Left hindlimb (tissue), 1 donor: ENCODE measurements at places on chromosomes 13 and 19.

DNA sequence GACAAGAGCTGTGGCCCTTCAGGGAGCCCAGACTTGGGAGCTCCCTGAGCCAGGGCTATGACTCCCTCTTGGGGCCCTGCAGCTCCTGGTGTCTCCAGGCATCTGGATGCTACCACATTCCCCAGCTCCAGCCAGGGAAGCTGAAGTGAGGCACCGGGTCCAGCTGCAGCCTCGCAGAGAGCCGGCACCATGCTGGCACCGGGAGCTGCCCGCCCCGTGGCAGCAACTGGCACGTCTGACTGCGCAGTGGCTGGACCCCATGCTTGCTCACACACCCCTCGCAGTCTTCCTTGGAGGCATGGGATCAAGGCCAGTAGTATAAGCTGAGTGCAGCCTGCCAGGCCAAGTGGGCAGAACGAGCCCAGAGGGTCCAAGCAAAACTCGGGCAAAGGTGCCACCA is 7.4 kb downstream of the IGFL4 start:
- no peak for DNase-seq

GRCh38 chr13:97198753-97199152 is 23.4 kb upstream of the MBNL2 start:
- DNase-seq: no peak

GRCh38 chr19:2627319-2627829 is 75.1 kb downstream of the GNG7 start:
- no peak for DNase-seq

GRCh38 chr19:19098703-19099632 is 35.2 kb downstream of the SLC25A42 start:
- DNase-seq: no peak

DNA sequence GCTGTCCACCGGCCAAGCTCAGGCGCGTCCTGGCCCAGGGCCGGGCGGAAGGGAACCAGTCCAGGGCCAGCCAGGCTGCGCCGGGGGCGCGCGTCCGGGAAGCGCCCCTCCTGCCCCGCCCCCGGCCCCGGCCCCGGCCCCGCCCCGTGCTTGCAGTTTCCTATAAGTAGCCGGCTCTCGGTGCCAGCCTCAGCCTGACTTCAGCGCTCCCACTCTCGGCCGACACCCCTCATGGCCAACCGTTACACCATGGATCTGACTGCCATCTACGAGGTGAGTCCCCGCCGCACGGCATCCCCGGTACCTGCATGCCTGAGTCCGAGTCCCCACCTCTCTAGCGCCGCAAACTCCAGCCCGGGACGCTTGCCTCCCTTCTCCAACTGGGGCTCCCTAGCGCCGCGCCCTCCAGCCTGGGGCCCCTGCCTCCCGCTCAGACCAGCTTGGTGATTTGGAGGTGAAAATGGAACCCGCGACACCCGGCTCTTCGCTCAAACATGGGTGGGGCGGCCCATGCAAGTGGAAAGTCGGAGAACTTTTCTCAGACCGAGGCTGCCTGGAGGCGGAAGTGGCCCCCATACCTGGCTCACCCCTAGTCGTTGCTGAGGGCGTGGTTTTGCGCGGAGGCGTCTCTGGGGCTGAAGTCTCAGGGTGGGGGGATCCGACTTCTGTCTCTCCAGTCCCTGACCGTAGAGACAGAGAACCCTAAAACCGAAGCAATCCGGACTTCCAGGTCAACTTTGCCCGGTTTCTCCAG is at the start of gene ZFP36:
ZFP36 (plus strand) TSS at position 192 of the 754 bp plus-strand sequence; CDS start at position 250, 58 bp downstream.
- peak; percentile 94 for DNase-seq

- no peak for DNase-seq
Observed at GRCh38 chr19:1307320-1307719, 21.6 kb downstream of the EFNA2 start.

DNA sequence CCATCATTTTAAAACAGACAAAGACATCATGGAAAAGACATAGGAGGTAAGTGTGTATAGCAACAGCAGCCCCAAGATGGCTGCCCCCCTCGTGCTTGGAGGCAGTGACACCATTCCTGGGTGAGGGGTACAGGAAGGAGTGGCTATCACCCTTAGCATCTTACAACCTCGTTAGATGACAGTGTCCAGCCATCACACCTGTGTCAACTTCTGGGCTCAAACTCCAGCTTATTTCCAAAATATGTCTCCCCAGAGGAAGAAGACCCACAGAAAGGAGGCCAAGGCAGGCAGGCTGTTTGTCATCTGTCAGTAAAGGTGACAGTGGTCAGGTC is 27.5 kb downstream of the EPS15L1 start:
- DNase-seq: no peak

- DNase-seq: no peak
Observed at GRCh38 chr13:78657699-78658629, 991 bp downstream of the OBI1 start.

- DNase-seq: no peak
Observed at GRCh38 chr19:39365531-39365930, 23.3 kb downstream of the SAMD4B start.

DNA sequence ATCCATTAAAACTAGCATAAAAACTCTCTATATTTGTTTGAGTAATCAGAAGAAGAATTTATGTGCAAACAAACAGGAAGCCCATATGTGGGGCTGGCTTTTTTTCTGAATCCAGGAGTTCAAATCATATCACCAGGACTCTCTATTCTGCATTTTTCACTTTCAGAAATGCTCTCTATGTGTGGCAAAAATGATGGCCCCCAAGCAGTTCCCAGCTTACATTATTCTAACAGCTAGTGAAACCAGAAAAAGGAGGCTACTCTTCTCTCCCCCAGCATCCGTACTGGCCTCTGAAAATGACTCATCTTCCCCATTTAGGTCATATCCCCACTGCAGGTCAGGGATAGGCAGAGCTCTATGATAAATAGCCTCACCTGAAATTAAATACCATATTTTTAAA is 20.4 kb downstream of the RBM26 start:
- no peak for DNase-seq

DNA sequence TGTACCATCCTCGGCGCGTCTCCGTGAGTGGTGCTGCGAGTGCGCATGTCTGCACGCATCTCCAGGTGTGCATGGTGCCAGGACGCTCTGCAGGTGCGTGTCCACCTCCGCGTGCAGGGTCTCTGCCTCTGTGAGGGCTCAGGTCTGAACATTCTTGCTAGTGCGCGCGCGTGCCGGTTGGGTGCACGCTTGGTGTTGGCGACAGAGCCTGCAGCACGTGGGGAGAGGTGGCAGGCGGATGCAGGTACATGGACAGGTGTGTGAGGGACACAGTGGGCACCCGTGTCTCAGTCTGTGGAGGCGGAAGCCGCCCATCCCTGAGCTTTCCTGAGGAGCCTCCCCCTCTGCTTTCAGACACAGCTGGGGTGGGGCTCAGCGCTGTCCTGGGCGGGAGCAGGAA is 4.9 kb upstream of the OR10H2 start:
- DNase-seq: no peak

- peak; percentile 84 for DNase-seq
Observed at GRCh38 chr19:17282488-17283125, 906 bp downstream of the ANKLE1 start.

GRCh38 chr19:22472180-22472637 is 50.1 kb upstream of the ZNF98 start:
- DNase-seq: no peak

GRCh38 chr19:45574526-45574925 is 10.1 kb downstream of the OPA3 start:
- DNase-seq: no peak

DNA sequence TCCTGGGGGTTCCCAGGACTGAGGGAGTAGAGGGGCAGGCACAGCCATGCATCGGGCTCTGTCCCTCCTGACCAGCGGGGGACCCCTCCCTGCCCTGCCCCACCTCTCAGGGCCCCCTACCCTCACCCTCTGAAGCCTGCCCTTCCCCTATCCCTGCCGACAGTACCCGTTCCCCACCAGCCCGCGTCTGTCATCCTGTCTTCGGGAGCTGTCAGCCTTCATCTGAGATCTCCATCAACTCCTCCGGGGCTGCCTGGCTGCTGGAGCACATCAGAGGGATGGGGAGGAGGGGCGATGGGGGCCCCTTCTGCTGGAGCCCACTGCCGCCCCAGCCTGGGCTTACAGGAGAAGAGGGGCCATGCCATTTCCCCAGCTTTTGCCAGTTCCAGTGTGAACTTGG is 6.2 kb upstream of the SHD start:
- no peak for DNase-seq

GRCh38 chr13:67742478-67742877 is 512.3 kb upstream of the PCDH9 start:
- no peak for DNase-seq

DNA sequence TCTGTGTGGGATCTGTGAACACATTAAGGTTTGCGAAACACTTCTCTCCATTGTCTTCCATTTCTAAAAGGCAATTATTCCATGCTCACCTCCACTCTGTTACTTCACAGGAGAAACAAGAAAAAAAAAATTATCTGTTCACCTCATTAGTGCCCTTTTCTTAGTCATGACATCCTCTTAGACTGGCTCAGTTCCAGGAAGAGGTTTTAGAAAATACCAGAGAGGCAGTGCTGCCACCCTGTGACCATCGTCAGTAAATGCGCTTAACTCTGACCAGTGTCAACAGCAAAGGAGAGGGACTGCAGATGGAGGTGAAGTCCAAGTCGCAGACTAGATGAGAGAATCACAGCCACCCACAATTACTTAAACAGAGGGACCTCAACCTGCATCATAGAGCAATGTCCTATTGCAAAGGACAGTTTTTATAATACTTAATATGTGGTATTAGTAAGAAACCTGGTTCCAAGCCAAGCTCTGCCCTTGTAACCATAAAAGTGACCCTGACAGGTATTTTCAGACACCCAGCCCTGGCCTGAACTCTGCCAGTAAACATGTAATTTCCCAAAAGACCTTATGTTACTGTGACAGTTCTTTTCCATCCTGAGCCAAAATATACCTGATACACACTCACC is 19.4 kb downstream of the CEACAM21 start:
- no peak for DNase-seq

GRCh38 chr13:34502011-34502410 is 440.1 kb upstream of the NBEA start:
- no peak for DNase-seq

- DNase-seq: peak; percentile 75
Observed at GRCh38 chr13:25171517-25172302, at the start of gene AMER2. Gene AMER2 (minus strand): TSS chr13:25172288. CDS start chr13:25171619, 669 bp downstream.

DNA sequence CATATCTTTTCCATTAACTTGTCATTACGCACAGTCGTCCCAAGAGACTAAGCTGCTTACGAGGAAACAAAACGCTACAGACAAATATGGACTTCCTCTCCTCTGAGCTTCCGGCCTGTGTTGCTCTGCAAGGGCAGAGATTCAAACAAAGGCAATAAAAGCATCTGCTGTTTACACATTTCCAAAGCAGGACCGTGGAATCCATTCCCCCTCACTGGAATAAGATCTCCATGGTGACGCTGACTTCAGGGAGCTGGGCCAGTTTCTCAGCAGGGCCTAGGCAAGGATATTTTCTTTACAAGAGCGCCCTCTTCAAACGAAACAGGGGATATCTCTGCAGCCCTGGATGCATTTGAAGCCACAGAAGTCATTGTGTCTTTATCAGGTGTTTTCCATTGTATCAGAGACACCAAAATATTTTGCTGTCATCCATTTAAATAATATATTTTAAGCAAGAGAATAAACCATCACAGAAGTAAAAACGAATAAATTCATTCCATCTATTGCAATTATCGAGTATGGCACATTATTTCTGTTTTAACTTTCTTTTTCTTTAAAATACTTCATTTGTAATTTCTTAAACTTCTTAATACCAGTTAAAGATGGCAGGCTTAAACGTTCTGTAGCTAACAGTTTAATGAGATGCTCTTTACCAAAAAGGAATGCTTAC is 177.5 kb downstream of the DCLK1 start:
- DNase-seq: peak; percentile 92

DNA sequence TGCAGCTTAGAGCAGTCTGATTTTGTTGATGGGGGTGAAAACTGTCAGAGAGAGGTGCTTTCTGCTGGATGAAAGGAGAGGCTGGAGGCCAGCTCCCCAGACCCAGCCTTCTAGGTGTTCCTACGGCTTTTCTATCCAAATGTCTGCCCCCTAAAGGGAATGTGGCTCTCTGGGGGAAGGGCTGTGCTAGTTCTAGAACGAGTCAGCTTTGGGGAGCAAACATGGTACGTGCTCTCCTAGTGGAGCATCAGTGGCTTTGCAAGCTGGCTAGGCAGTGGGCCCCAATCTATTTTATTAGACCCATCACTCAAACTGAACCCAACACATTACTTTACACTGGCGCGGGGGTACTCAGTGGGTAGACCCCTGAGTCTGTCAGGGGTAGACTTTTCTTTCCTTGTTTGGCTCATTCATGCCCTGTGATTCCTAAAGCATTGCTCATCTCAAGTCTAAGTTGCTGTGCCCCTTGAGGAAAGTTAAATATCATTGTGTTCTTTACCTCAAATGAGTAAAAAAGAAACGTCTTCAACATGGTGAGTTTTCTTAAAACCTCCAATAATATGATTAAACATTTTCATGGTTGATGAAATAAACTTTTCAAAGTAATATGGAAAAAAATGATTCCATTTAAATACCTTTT is 254.9 kb downstream of the DLEU7 start:
- no peak for DNase-seq

- DNase-seq: peak; percentile 65
Observed at GRCh38 chr19:42286349-42287016, 15.4 kb upstream of the PRR19 start.

DNA sequence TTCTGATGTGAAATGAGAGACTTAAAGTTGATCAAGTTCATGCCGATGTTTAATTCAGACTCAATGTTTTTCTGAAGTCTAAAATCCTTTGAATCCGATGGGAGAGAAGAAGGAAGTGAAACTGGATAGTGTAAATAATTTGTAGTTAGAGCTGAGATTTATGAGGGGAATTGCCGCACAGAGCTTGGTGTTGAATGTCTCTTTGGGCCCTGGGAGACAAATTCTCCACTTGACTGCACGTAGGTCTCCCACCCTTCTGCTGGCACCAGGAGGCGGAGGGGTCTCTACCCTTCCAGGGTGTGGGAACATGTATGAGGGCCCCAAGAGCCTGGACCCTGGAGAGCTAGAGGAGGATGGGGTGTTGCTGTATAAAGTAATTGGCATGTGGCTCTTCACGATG is 140.8 kb upstream of the SERP2 start:
- no peak for DNase-seq

GRCh38 chr13:66659701-66660467 is 570.3 kb downstream of the PCDH9 start:
- no peak for DNase-seq
